Natural killer cell treated with Interleukin-12 subunit alpha and Interleukin-12 subunit beta and Interleukin-15 and Interleukin-18, amount 100 ng/mL, for 72 hours (primary cell): ENCODE measurements at places on chromosomes 4 and X. TPM values are rescaled to one million over a fixed set of nuclear protein-coding genes. Genes with fewer than 3 reads are reported as not detected.

- no peaks in the 10 kb centered on the region for H3K36me3 ChIP-seq
- H3K27ac ChIP-seq, result no peak overlapping the region
Observed at GRCh38 chr4:24842356-24842755, 47.0 kb downstream of the SOD3 start.

DNA sequence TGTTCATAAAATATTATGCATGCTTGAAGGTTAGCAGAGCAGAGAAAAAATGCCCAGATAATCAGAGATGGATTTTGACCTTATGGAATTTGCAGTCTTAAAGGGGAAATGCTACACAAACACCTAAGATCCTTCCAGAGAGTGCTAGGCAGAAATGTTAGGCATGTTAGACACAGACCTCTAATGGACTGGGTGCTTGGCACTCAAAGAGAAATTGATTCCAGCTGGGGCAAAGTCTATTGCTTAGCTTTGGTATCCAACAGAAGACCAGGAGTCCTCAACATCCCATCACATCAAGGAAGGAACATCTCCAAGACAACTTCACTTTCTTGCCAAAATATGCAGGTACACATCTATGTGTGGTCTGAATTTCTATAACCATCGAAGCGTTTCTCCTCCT is 32.2 kb upstream of the PPARGC1A start:
- DNase-seq, result no peak
- no peak overlapping the region for H3K27ac ChIP-seq
- no peaks in the 10 kb centered on the region for H3K4me1 ChIP-seq
- no peak overlapping the region for H3K4me3 ChIP-seq

DNA sequence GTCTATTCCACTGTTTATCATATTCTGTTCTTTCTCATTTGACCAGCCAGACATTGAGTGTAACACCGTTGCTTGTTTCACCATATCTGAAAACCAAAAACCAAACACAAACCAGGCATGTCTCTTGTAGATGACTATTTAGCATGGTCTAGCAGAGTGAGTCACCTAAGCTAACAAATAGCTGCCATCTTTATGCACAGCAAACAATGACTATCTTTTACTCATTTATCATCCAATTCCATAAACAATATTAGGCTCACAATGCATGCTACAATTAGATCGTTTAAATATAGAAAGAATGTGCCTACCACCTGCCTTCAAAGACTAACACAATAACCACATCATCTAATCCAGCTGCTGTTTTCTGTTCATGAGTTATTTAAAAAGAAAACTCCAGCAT is 495.4 kb downstream of the PCDH19 start:
- H3K27ac ChIP-seq, result no peak overlapping the region
- H3K4me1 ChIP-seq, result no peaks in the 10 kb centered on the region

Gene ZNF185
- total RNA-seq, result 0.48 TPM
